Activated CD4-positive, CD25-positive, alpha-beta regulatory T cell (primary cell): ENCODE measurements at places on chromosomes 5 and 9.

DNA sequence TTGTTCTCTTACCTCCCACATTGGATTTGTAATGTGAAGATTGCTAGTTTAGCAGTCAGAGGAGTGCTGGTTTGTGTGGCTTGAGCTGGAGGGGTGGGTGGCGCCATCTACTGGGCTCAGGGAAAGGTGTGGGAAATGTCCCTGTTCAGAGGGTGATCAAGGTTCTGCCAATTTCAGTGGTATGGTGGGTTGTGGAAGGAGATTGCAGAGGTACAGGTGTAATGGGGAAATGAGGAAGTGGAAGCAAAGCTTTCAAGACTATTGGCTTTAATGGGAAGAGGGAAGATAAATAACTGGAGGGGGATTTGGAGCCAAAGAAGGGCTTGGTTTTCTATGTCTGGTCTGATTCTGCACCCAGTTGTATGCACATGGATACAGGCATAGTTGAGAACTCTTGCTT lies 76.4 kb downstream of the OSMR start:
- no peak for DNase-seq

GRCh38 chr5:86971034-86971571 lies 296.6 kb upstream of the RASA1 start:
- DNase-seq: no peak

DNA sequence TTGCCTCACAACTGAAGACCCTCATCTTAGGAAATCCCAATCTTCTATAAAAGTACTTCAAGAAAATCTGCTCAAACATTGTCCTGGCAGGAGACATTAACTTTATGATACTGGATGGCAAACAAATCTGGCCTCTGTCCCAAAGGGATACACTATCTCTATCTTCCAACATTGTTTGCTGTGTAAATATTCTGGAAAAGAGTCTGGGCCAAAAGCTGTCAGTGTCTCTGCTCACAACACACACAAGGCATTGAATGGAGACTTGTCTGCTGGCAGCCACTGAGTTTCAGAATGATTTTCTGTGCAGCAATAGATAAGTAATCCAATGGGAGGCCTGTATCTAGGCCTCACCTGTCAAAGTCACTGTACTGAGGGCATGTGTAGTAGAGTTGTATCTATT lies 471.1 kb downstream of the DMAC1 start:
- no peak for DNase-seq

- no peak for DNase-seq
Observed at GRCh38 chr5:155461304-155461703, 447.7 kb downstream of the KIF4B start.

GRCh38 chr9:75051285-75051684 lies 23.2 kb upstream of the CARNMT1 start:
- DNase-seq: no peak

DNA sequence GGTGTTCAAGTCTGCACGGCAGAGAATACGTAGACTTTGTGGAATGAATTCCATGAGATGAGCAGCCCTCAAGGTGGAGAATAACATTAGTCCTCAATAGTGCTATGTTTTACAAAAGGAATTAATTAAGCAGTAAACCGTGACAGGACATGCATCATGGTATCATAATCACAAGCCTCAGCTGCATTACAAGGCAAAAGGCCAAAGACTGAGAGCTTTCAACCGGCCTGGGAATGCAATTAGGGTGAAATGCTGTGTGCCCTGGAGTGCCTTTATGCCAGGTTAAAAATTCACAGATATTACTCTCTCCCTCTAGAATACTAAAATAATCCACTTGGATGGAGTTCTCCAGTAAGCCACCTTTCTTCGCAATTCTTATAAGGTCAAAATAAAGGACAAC lies 270.6 kb downstream of the MLLT3 start:
- no peak for DNase-seq

- no peak for DNase-seq
Observed at GRCh38 chr9:130364619-130365322, 80.0 kb upstream of the ASS1 start.

GRCh38 chr5:40676613-40677343 lies 2.9 kb upstream of the PTGER4 start:
- DNase-seq: no peak
